ENCODE measurements at places on chromosomes 5 and 9. TPM values are rescaled to one million over a fixed set of nuclear protein-coding genes. Genes with fewer than 3 reads are reported as not detected.

- no peaks in the 10 kb centered on the region for H3K36me3 ChIP-seq
- no peaks in the 10 kb centered on the region for H3K27me3 ChIP-seq
- H3K4me1 ChIP-seq: peaks cover 3% of the 10 kb centered on the region
- DNase-seq: peak; percentile 32
- no peak overlapping the region for H3K4me3 ChIP-seq
These were observed 7.4 kb upstream of the PPP3R2 start for GRCh38 chr9:101601904-101602765.

- H3K4me3 ChIP-seq: no peak overlapping the region
- H3K27ac ChIP-seq: no peak overlapping the region
- H3K36me3 ChIP-seq: no peaks in the 10 kb centered on the region
- DNase-seq: no peak
- no peaks in the 10 kb centered on the region for H3K27me3 ChIP-seq
These were observed 26.4 kb upstream of the CMYA5 start for GRCh38 chr5:79663212-79663611.

POMT1 gene
- total RNA-seq: 41.9 TPM

DNA sequence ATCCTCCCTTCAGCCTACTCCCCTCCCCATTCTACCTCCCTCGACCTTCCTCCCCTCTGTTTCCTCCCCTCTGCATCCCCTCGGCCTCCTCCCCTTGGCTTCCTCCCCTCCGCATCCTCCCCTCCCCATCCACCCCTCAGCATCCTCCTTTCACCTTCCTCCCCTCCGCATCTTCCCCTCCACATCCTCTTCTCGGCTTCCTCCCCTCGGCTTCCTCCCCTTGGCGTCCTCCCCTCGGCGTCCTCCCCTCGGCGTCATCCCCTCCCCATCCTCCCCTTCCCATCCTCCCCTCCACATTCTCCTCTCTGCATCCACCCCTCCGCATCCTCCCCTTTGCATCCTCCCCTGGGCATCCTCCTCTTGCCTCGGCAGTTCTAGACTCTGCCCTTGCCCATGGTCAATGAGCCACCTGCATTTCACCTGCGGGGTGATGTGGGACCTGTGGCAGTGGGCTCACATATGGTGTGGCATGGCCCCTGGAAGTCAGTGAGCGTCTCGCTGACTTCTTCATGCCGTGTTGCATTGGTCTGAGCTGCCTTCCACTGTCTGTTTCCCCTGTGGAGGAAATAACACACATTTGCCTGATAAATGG is 113.0 kb downstream of the WNK2 start:
- H3K4me1 ChIP-seq: peaks cover 13% of the 10 kb centered on the region
- no peak overlapping the region for H3K4me3 ChIP-seq
- H3K27me3 ChIP-seq: no peaks in the 10 kb centered on the region
- H3K36me3 ChIP-seq: no peaks in the 10 kb centered on the region
- no peak for DNase-seq
- no peak overlapping the region for H3K27ac ChIP-seq

GRCh38 chr5:66646570-66646969 is 50.4 kb downstream of the MAST4 start:
- no peaks in the 10 kb centered on the region for H3K4me1 ChIP-seq
- no peaks in the 10 kb centered on the region for H3K27me3 ChIP-seq
- no peak overlapping the region for H3K27ac ChIP-seq

TRPM6 gene
- not detected for total RNA-seq

SVEP1 gene
- not detected for total RNA-seq

DNA sequence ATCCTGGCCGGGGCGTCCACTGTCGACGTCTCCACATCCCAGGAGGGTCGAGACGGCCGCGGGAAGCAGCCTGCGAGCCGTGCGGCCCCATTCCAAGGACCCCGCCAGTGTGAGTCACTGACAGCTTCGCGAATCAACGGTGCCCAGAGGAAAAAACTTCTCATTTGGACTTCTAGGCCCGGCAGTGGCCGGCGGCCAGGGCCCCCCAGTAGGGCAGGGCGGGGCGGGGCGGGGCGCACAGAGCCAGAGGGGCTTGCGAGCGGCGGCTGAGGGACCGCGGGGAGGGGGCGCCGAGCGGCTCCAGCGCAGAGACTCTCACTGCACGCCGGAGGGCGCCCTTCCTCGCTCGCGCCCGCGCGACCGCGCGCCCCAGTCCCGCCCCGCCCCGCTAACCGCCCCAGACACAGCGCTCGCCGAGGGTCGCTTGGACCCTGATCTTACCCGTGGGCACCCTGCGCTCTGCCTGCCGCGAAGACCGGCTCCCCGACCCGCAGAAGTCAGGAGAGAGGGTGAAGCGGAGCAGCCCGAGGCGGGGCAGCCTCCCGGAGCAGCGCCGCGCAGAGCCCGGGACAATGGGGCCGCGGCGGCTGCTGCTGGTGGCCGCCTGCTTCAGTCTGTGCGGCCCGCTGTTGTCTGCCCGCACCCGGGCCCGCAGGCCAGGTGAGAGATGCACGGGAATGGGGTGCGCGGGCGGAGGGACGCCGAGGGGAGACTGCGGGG is at the start of gene F2R:
Gene F2R (plus strand): TSS at position 391 of the 720 bp plus-strand sequence. CDS start 182 bp downstream, at position 573.
- H3K4me1 ChIP-seq: peaks cover 27% of the 10 kb centered on the region
- peak; percentile 52 for DNase-seq
- peak within 1 kb of the TSS; percentile 64 for H3K4me3 ChIP-seq
- H3K36me3 ChIP-seq: no peaks in the 10 kb centered on the region
- peaks cover 30% of the 10 kb centered on the region for H3K27me3 ChIP-seq

ENHO gene
- total RNA-seq: not detected

- no peaks in the 10 kb centered on the region for H3K36me3 ChIP-seq
- no peak overlapping the region for H3K4me3 ChIP-seq
- no peak overlapping the region for H3K27ac ChIP-seq
- H3K4me1 ChIP-seq: no peaks in the 10 kb centered on the region
- H3K27me3 ChIP-seq: no peaks in the 10 kb centered on the region
These were observed 73.7 kb downstream of the UBE2QL1 start for GRCh38 chr5:6522331-6522730.

SPATA31C1 gene
- total RNA-seq: not detected

GRCh38 chr9:14348373-14349145 is 34.6 kb upstream of the NFIB start:
- peaks cover 82% of the 10 kb centered on the region for H3K27me3 ChIP-seq
- no peaks in the 10 kb centered on the region for H3K36me3 ChIP-seq
- H3K4me3 ChIP-seq: no peak overlapping the region
- no peak overlapping the region for H3K27ac ChIP-seq
- peaks cover 16% of the 10 kb centered on the region for H3K4me1 ChIP-seq

EFNA5 gene
- not detected for total RNA-seq

ERP44 gene
- 16.9 TPM for total RNA-seq

GRCh38 chr5:24773261-24773660 is 128.5 kb upstream of the CDH10 start:
- H3K4me3 ChIP-seq: no peak overlapping the region
- no peak overlapping the region for H3K27ac ChIP-seq
- no peaks in the 10 kb centered on the region for H3K4me1 ChIP-seq

- H3K27ac ChIP-seq: no peak overlapping the region
- H3K4me3 ChIP-seq: no peak overlapping the region
- H3K4me1 ChIP-seq: no peaks in the 10 kb centered on the region
- DNase-seq: no peak
- no peaks in the 10 kb centered on the region for H3K27me3 ChIP-seq
These were observed 25.1 kb downstream of the ACSL6 start for GRCh38 chr5:131986161-131986912.

RBM22 gene
- 89.4 TPM for total RNA-seq

DNA sequence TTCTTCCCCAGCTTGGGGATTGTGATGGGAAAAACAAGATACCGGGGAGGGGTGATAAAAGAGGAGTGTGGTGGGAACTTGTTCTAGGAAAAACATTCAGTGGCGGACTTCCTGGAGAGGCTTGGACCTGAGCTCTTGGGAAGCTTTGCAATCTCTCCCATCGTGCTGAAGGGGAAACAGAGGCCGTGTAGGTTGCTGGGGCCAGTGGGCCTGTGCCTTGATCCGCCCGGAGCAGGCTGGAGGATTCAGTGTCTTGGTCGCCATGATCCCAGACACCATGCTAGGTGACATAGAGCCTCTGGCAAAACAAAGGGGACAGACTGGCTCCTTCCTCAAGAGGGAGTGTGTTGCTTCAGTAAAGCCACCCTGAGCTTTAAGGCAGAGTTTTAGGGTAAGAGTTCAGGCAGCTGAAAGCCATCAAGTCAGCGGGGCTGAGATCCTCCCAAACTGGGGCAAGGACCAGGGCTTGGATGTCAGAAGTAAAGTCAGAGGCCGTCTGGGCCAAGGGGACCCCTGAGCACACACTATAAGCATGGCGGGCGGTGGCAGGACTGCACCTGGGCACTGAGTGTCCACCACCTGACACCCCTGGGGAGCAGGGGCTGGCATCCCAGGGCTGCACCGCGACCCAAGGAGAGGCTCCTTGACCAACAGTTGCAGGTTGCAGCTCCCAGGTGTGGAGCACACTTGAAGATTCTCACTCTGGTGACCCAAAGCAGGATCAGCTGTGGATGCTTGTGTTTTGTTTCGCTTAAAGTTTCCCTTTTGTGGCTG is 44.7 kb downstream of the TRIP13 start:
- H3K4me1 ChIP-seq: no peaks in the 10 kb centered on the region
- no peaks in the 10 kb centered on the region for H3K36me3 ChIP-seq
- DNase-seq: no peak

- no peak overlapping the region for H3K27ac ChIP-seq
- H3K36me3 ChIP-seq: no peaks in the 10 kb centered on the region
- H3K4me1 ChIP-seq: no peaks in the 10 kb centered on the region
These were observed 385.3 kb downstream of the PSAT1 start for GRCh38 chr9:78682216-78682615.

DNA sequence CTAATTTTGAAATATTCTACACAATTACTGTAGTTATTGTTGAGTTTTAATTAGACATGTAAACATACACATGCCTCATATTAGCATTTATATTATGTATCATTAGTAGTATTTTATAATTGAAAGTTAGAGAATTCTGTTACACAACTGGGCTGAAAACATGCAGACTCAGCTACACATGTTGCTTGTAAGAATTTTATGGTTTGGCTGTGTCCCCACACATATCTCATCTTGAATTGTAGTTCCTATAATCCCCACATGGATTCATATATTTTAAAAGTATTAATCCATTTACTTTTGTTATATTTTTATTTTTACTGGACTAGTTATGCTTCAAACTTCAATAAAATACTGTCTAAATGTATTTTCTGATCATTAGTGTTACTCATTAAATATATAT is 2075.3 kb upstream of the C9orf72 start:
- H3K4me1 ChIP-seq: no peaks in the 10 kb centered on the region
- no peaks in the 10 kb centered on the region for H3K36me3 ChIP-seq
- H3K4me3 ChIP-seq: no peak overlapping the region
- DNase-seq: no peak
- no peak overlapping the region for H3K27ac ChIP-seq

DNA sequence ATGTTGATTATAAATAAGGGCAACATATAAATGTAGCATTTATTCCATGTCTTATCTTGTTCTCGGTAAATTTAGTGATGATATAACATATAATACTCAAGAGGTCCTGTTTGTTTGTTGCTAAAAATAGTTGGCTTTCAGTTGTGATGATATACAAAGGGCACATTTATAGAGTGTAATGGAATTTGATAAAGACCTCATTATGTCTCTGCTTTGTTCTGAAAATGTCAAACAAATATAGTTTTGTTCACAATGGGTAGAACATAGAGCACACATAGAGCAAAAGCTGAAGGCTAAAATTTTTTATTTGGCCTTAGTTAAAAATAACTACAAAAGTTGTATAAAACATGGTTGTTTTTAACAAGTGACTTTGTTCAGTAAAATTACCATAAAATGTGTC is 477.1 kb upstream of the SMC2 start:
- no peak for DNase-seq
- H3K36me3 ChIP-seq: no peaks in the 10 kb centered on the region
- H3K27me3 ChIP-seq: no peaks in the 10 kb centered on the region
- no peak overlapping the region for H3K4me3 ChIP-seq

ELOVL7 gene
- total RNA-seq: not detected

GRCh38 chr5:53882676-53883031 is 322.2 kb downstream of the NDUFS4 start:
- no peak overlapping the region for H3K4me3 ChIP-seq
- no peaks in the 10 kb centered on the region for H3K36me3 ChIP-seq
- no peaks in the 10 kb centered on the region for H3K27me3 ChIP-seq
- no peak overlapping the region for H3K27ac ChIP-seq

GRCh38 chr5:39191216-39191615 is 28.1 kb downstream of the FYB1 start:
- H3K4me1 ChIP-seq: peaks cover 27% of the 10 kb centered on the region
- no peak overlapping the region for H3K4me3 ChIP-seq
- H3K27me3 ChIP-seq: no peaks in the 10 kb centered on the region

PIP5K1B gene
- 28.2 TPM for total RNA-seq

DNA sequence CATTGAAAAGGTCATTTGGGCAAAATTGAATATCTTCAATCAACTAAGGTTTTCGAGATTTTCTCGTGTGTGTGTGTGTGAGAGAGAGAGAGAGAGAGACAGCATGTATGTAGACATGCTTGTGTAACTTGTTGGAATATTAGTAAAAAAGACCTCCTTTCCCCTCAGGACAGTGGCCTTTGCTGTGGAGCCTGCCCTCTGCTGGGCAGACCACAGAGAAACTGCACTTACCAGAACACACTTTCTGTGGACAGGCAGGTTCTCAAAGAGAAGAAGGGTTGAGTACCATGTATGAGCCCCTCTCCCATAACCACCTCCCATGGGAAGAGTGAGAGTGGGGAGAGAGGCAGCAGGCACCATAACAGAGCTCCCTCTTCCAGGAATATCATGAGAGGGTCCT is 45.6 kb downstream of the CFAP90 start:
- DNase-seq: no peak
- H3K4me3 ChIP-seq: no peak overlapping the region
- H3K36me3 ChIP-seq: no peaks in the 10 kb centered on the region
- no peaks in the 10 kb centered on the region for H3K27me3 ChIP-seq
- H3K27ac ChIP-seq: no peak overlapping the region
- H3K4me1 ChIP-seq: no peaks in the 10 kb centered on the region

DMXL1 gene
- 135 TPM for total RNA-seq

DNA sequence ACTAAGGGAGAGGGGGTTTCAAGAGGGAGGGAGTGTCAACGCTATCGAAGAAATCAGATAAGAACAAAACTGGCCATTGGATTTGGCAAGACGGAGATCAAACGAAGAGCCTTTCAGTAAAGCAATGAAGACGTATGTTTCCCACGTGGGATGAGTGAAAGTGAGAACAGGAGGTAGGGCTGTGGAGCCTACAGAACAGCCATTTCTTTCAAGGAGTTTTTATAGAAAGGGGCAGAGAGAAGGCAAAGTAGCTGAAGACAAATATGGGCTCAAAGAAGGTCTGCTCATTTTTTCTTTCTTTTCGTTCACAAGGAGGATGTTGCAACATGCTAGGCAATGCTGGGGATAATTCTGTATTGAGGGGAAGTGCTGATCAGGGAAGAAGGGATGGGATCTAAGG is 98.3 kb downstream of the SUSD1 start:
- H3K27me3 ChIP-seq: no peaks in the 10 kb centered on the region
- no peak for DNase-seq
- peaks cover 28% of the 10 kb centered on the region for H3K4me1 ChIP-seq

PRRX2 gene
- not detected for total RNA-seq

GRCh38 chr5:88128813-88129212 is 139.8 kb downstream of the TMEM161B start:
- no peak overlapping the region for H3K4me3 ChIP-seq
- H3K36me3 ChIP-seq: no peaks in the 10 kb centered on the region
- no peak overlapping the region for H3K27ac ChIP-seq

GRCh38 chr5:15676591-15676990 is 176.6 kb downstream of the FBXL7 start:
- H3K27ac ChIP-seq: no peak overlapping the region
- no peak overlapping the region for H3K4me3 ChIP-seq
- H3K27me3 ChIP-seq: no peaks in the 10 kb centered on the region
- H3K36me3 ChIP-seq: no peaks in the 10 kb centered on the region

- H3K4me3 ChIP-seq: no peak overlapping the region
- no peaks in the 10 kb centered on the region for H3K36me3 ChIP-seq
These were observed 151.5 kb downstream of the BNC2 start for GRCh38 chr9:16718952-16719351.

SH3GL2 gene
- total RNA-seq: not detected
